HS-5 (cell line): ENCODE measurements at places on chromosomes 12 and 14.

- no peak for DNase-seq
Observed at GRCh38 chr12:110245369-110245772, 35.7 kb upstream of the ATP2A2 start.

- no peak for DNase-seq
Observed at GRCh38 chr14:71444030-71444822, 488.0 kb upstream of the RGS6 start.

GRCh38 chr12:68746572-68747180 lies 700 bp downstream of the SLC35E3 start:
- DNase-seq: no peak

DNA sequence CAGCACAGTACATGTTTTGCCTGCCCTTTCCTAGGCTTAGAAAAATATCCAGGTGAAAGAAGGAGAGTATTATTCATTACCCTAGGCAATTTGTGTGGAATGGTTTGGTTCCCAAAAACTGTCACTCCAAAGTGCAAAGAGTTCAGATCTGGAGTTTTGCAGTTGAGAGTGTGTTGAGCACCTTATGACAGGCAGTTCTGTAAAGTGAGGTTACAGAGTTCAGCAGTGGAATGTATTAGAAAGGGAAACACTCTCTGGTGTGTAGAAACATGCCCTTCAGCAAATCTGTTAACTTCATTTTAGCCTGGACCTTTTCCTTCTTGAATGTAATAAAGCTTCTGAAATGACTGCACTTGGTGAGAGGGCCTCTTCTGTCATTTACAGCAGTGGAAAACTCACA lies 154.0 kb upstream of the SSTR1 start:
- no peak for DNase-seq

GRCh38 chr12:75587340-75588106 lies 76.1 kb upstream of the KRR1 start:
- no peak for DNase-seq

GRCh38 chr12:108295641-108296040 lies 43.5 kb downstream of the CMKLR1 start:
- no peak for DNase-seq

- peak; percentile 16 for DNase-seq
Observed at GRCh38 chr14:24875203-24875838, 174.6 kb downstream of the STXBP6 start.

DNA sequence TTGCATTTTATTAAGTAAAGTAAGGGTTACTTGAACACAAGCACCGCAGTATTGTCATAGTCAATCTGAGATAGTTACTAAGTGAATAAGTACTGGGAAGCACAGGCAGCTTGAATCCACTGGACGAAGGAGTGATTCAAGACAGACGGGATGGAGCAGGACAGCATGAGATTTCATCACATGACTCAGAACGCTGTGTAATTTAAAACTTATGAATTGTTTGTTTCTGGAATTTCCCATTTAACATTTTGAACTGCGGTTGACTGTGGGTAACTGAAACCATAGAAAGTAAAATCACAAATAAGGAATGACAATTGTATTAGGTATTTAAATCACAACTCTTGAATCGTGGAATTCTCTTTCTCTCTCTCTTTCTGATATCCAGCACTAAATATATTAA lies 1630.4 kb upstream of the SEL1L start:
- peak; percentile 84 for DNase-seq

DNA sequence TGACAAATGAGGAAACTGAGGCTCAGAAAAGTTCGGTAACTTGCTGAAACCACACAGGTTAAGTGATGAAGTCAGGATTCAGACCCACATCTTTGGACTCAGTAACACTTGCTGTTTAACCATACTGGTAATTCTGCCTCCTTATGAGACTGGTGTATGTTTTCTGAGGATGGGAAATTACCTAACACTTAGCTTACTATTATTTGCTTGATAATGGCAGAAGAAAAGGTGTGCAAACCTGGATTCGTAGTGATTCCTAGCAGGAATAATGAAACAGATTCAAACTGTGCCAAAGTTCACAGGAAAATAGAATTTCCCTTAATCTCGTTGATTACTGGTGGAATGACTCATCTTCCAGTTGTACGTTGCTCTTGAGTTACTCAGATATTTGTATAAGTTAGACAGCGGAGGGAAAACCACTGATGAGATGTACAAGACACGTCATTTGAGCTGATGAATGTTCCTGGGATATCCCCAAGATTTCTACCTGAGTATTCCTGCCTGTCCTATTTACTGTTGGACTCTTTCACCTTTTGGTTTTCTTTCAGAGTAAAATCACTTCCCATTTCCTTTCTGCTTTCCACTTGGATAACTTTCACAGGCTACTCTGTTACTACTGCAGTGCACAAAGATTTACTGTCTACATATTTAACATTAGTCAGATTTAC lies 37.5 kb downstream of the PRORP start:
- peak; percentile 86 for DNase-seq

DNA sequence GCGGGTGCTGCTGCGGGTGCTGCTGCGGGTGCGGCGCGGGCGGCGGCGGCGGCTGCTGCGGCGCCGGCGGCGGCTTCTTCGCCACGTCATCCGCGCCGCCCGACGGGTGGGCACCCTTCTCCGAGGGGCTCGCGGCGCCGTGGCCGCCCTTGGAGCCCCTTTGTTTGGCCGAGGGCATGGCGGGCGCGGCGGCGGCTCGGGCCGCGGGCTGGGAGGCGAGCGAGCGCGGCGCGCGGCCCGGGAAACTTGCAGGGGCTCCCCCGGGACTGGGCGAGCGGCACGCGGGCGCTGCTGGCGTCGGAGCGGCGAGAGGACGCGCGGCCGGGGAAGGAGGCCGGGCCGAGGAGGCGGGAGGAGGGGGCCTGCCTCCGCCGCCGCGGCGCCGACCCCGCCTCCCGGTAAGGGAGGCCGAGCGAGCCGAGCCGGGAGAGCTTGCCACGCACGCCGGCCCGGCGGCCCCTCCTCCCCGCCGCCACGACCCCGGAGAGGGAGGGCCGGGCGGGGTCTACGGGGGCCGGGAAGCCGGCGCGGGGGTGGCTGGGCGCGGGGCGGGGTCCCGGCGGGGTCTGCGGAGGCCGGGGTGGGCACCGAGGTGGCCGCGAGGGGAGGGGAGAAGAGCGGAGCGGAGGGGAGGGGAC lies at the start of gene CKAP4:
CKAP4 (minus strand) TSS at position 347 of the 638 bp plus-strand sequence; CDS start at position 178, 169 bp downstream.
- DNase-seq: no peak

GRCh38 chr14:105425823-105426247 lies 6.2 kb downstream of the MTA1 start:
- DNase-seq: no peak

GRCh38 chr12:39619660-39620433 lies at the start of gene ABCD2:
Gene ABCD2, minus strand, starts transcription at chr12:39619803. Its CDS starts 188 bp downstream, at chr12:39619615.
- DNase-seq: peak; percentile 65

- no peak for DNase-seq
Observed at GRCh38 chr12:6962285-6963015, 8.0 kb downstream of the PHB2 start.

- DNase-seq: no peak
Observed at GRCh38 chr14:101564819-101565698, 3.8 kb downstream of the DIO3 start.

- DNase-seq: no peak
Observed at GRCh38 chr12:109538191-109538863, 35.0 kb downstream of the MMAB start.

DNA sequence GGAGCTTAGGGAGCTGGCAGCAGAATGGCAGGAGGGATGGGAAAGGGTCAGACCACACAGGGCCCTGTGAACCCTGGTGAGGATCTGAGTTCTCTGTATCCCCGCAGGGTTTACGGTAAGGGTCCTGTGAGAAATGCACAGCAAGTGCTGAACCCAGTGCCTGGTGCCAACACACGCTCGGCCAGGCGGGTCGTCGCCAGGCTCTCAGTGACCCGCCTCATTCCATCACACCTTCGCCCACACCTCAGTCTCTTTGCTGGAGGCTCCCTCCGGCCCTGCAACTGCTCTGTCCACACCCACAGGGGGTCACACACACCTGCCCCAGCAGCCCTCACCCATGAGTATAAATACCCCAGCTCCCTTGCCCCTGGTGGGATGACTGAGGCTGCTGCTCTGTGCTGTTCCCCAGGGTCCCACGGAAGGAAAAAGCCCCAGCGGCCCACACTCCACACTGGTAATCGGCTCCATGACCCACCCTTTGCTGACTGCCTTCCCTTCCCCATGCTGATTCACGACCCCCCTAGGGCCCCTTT lies 23.1 kb downstream of the CAMKK2 start:
- DNase-seq: no peak

- peak; percentile 53 for DNase-seq
Observed at GRCh38 chr14:59771577-59771976, 99.0 kb downstream of the RTN1 start.

DNA sequence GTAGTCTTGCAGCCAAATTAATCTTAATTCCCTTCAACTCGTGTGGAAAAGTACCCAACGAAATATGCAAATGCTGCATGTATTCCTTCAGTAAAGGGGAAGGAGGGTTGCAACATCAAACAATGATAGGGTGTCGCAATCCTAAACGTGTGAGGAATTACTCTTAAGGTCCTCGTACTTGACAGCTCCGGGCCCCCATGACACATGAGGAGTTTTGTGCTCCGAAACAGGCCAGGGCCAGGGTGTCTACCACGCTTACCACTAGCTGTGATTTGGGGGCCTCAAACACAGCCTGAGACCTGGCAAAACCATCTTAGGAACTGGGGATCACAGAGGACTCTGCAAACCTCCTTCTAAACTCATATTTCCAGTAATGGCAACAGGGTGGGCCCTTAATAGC lies 20.4 kb downstream of the FOS start:
- DNase-seq: no peak

- no peak for DNase-seq
Observed at GRCh38 chr14:68403191-68404145, 389.4 kb downstream of the ZFP36L1 start.

DNA sequence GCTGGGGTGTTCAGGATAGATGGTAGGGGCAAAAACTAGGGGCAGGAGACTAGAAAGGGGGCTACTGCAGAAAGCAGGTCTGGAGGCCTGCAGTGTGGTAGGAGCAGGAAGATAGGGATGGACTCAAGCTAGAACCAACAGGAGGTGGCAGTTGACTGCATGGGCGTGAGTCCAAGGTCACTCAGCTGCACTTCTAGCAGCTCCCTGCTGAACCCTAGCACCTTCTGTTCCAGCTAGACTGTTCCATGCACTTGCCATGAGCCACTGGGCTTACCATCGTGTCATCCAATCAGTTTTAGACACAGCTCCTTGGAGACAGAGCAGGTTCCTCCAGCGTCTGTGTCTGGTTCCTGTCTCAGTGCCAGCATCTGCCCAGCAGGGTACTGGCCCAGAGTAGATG lies 11.3 kb upstream of the KRT8 start:
- no peak for DNase-seq

GRCh38 chr14:62528296-62528695 lies 517.0 kb downstream of the KCNH5 start:
- DNase-seq: no peak

DNA sequence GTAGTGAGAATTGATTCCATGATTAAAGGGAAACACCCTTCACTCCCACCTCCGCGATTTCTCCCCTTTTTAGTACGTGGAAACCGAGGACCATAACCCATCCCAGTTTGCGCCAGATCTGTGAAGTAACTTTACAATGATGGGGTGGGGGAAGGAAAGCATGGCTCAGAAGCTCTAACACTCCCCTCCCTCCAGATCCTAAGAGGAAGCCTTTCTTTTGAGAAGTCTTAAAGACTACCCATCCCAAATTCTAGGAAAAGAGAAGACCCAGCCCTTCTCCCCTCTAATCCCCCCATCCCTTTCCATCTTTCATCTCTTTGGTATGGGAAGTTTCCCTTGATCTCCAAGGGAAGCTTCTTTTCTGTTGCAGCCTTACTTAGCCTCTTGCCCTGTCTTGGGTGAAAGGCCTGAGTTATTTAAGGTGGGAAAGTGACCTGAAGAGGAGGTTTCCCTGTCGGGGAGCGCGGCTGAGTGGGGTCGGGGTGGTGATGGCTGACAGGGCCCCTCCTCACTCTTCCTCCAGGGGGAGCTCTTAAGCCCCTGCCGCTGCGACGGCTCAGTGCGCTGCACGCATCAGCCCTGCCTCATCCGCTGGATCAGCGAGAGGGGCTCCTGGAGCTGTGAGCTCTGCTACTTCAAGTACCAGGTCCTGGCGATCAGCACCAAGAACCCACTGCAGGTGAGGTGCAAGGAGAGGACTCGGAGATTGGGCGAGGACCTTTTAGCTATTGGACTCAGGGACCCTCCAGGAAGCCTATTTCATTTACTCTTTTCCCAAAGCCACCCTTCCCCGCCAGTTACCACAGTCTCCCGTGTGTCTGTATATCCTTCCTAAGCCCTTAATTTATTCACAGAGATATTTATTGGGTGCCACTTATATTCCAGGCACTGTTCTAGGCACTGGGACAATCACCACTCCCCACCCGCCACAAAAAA lies 1.8 kb downstream of the MARCHF9 start:
- no peak for DNase-seq

GRCh38 chr12:56863789-56864188 lies 70.4 kb downstream of the SDR9C7 start:
- no peak for DNase-seq

- DNase-seq: no peak
Observed at GRCh38 chr12:104010121-104010520, 39.9 kb downstream of the GLT8D2 start.

DNA sequence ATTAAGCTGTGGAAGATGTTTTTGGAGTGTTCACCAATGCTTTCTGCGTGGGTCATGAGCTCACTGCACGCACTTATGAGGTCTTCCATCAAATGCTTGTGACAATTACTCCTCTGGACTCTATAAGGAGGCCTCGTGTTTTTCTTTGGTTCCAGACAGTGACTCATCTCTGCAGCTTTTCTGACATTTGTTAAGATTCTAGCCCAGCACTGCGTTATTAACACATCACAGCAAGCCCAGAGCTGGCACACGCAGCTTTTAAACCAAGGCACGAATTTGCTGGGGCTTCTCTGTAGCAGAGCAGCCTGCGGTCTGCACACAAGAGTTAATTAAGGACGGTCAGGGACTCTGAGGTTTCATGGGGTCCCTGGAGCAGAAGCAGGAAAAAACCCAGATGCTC lies 16.9 kb downstream of the MEG3 start:
- no peak for DNase-seq

GRCh38 chr12:57092529-57092862 lies 3.6 kb downstream of the NAB2 start:
- no peak for DNase-seq

DNA sequence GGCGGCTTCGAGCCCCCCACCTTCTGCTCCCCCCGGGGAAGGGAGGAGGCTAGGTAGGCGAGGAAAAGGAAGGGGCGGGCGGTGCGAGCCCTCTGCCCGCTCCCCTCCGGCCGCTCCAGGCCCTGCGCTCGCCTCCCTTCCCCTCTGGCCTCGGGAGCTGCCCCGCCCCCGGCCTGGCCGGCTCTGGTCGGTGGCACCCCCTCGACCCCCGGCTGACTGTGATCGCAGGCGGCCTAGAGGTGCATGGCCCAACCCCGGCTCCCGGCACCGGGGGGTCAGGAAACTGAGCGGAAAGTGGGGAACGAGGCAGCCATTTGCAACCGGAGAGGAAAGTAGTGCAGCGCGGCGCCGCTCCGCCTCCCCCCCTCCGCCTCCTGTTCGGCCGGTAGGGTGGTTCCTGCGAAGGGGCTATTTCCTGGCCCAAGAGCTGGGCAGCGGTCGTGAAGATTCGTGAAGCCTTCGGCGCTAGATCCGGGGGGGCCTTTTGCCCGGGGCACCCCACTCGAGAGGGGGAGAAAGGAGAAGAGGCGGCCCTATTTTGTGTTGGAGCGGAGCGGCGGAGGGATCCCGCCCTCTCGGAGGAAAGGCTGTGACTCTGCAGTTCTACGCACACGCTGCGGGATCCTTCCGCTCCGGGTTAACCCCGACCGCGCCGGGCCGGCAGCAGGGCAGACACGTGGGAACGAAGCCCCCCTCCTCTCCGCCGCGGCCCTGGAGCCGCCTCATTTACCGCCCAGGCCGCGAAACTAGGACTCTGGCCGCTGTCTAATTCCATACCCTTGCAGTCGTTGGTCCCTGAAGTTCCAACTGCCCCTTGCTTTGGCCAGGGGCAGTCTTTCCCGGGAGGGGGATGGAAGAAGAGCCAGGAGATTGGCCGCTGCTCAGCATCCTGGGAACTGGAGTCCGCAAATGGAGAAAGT lies at the start of gene KMT2D:
KMT2D (minus strand) TSS at position 558 of the 920 bp plus-strand sequence. CDS start 5,470 bp downstream, outside the sequence.
- DNase-seq: peak; percentile 85
